ENCODE measurements at places on chromosomes 5 and 9.

DNA sequence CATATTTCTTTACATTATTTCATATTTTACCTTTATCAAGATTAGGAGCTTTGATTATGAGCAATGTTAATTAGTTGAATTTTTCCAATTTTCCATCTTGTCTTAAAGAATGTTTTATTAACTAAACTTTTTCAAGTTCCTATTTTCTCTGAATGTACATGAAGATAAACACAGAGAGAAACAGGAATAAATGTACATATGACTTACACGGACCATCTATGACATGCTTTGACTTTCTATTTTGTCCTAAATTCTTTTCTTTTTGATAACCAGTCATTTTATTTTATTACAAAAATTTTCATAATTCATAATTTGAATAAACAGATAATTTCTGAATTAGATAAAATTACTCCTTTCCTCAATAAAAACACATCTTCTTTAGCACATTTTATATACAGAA, 1038.8 kb upstream of the ARRDC3 start:
- no peak for DNase-seq

- DNase-seq, result no peak
These were observed 120.0 kb downstream of the ZNF354C start for GRCh38 chr5:179180061-179180610.

GRCh38 chr5:37184748-37185364, 64.3 kb downstream of the CPLANE1 start:
- no peak for DNase-seq

DNA sequence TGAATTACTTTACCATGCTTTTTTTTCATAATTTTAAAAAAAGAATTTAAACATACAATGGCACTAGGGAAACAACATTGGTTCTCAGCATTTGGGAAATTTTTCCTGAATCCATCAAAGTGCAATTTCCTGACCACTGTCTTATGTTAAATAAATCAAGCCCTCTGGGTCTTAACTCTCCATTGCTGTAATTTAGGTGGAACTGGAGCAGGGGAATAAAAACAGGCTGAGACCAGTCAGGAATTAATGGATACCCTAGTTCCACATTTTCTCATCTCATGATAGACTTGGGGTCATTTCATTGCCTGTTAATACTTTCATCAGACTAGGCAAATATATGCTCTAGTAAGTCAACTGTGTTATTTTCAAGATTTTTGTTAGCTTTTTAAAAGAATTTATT, 103.1 kb downstream of the FBN2 start:
- no peak for DNase-seq

GRCh38 chr5:61277781-61278180, 54.3 kb upstream of the ZSWIM6 start:
- no peak for DNase-seq

GRCh38 chr9:134730761-134731496, 89.3 kb downstream of the COL5A1 start:
- DNase-seq, result no peak

Data from umbilical cord (tissue), 2 donors.